ENCODE measurements at places on chromosomes 1 and 21. TPM values are rescaled to one million over a fixed set of nuclear protein-coding genes. Genes with fewer than 3 reads are reported as not detected.

UTS2 gene
- total RNA-seq = not detected

CD101 gene
- total RNA-seq = not detected

SLFNL1 gene
- 0.47 TPM for total RNA-seq

CFAP126 gene
- total RNA-seq = not detected

Data from naive thymus-derived CD8-positive, alpha-beta T cell (primary cell).